ENCODE measurements at places on chromosomes 5 and 9.

DNA sequence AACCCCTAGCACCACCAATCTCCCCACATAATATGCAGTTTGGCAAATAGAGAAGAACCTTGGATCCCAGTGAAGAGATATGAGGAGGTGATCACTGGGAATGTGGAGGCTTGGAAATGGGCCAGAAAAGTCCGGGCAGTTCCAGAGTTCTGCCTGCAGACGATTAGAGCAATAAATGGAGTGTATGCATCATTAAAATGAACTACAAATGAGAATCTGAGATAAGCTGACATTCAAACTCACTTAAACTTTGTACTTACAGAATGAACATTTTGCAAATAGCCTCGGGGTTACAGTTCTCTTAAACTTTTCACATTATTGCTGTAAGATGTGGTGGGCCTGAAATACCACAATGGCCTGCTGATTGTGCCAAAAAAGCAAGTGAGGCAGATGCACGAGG, 23.0 kb upstream of the LHFPL2 start:
- no peak for DNase-seq

DNA sequence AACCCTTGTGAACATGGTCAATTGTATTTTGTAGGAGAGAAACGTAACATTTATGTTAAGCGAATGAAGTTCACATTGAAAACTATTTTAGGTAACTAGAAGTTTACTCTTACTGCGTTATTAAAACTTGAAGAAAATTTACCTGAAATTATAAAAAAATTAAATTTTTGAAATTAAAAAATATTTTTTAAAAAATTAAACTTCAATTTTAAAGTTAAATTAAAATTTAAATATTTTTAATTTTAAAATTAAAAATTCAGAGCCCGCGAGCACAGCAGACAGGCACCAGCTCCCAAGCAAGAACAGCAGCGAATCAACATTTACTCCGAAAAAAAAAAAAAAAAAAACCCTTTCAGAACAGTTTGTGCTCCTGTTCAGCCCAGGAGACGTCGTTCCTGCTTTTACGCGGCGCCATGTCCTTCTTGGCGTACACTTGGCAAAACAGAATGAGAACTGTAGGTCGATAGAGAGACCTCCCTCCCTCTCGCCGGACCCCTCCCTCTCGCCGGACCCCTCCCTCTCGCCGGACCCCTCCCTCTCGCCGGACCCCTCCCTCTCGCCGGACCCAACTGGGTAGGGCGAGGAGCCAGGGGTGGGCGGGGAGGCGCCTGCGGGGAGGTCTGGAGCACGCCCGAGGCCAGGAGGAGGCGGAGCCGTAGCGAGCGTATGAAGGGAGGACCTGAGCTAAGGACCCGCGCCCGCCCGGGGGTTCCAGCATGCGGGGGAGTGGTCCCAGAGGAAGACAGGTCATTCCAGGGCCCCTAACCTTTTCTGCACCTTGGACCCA, 235.8 kb downstream of the ROR2 start:
- DNase-seq = peak; percentile 44

DNA sequence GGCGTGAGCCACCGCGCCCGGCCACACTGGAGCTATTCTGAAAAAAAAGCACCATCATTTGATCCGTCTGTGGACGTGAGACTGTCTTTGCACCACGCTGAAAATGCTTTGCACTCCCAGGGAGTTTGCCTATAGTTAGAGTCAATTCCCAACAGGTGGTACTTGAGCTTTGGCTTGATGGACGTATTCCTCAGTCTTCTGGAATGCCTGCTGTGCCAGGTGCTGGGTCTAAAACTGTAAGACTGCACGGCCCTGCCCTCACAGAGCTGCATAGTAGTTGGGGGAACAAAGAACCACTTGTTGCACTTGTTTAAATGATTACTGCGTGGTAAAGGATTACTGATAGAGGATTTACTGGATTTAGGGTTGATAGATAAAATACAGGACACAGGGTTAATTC, 3.4 kb upstream of the CCNO start:
- no peak for DNase-seq

DNA sequence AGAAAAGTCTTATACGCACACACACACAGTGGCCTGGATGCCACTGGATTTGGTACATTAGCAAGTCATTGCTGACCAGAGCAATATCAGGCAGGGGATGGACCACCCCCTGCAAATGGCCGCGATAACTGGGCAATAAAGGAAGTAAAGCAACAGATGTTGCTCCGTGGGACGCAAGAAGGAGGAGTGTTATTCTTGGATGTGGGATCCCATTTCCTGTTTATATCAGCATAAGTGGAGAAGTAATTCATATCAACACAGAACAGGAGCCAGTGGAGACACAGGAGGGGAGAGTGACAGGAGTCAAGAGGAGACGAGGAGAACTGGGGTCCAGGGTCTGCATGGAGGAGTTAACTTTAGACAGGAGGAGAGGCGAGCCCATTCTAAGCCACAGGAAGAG, 18.4 kb downstream of the RUFY1 start:
- DNase-seq = no peak

GRCh38 chr9:75866273-75866871, 24.1 kb upstream of the PCSK5 start:
- DNase-seq = peak; percentile 65

DNA sequence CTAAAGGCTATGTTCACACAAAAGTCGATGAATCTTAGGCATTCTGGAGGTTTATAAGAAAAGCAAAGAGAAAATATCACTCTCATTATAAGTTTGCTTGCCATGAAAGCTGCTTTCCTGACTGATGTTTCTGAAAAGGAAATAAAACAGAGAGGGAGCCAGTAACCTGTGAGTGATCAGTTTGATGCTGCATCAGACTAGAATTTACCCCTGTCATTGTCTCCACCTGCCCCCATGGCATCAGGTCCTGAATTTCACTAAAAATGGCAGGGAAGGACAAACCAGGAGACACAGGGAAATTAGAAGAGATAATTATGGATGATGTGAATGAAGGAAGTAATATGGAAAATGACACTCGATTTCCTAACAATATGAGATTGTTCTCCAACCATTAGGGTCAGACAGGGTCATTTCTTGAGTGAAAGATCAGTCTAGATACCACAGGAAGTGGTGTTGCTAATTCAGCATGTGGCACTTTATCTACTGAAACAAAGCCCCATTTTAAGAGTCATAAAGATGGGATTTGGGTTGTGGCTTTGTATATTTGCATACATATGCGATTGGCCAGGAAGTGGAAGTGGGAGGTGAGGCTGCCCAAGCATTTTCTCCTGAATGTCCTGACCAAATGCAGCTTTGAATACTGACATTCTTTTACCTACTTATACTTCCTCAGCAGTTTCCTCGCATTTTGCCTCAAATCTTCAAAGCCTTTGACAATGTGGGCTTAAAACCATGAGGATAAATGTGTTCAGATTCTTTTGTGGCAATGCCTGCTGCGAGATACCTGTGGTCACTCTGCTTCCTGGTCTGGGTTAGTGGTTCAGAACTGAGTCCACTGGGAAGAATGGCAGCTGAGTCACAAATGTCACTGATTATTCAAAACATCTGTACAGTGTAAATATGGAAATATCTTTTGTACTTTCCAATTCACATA, 29.7 kb downstream of the MEGF10 start:
- peak; percentile 94 for DNase-seq

DNA sequence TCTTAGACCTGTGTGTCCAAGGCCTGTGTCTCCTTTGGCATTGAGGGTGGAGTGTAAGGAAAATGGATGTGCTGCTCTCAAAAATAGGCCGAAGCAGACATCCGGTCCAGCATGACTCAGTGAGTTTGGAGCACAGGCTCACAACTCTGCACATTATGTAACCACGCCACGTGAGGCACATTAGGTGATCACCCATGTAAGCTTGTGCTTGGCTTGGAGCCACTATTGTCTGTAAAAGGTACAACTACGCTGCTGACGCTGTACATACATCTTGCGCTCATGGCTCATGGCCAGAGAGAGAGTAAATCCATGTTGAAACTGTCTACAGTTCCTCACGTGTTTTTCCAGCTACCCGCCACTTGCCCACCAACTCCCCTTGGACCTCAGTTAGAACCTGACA, 177.5 kb downstream of the PDE4D start:
- no peak for DNase-seq

GRCh38 chr5:102801371-102801770, 46.3 kb downstream of the PAM start:
- no peak for DNase-seq

DNA sequence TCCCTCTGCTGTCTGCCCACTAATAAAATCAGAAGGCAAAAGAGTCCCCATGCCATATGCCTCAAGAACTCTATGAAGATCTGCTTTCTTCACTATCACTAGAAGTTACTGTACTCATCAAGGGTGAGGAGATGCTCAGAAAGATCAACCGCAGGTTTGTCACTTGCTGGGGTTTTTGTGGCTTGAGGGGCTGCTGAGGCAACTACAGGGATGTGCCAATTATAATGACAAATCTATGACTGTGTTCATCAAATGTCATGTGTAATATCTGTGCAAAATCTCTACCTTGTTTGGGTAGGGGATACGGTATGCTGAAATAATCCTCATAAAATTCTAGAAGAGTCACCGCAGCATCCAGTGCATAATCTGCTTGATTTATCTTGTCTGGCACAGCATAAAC, 13.0 kb downstream of the ERAP1 start:
- no peak for DNase-seq

DNA sequence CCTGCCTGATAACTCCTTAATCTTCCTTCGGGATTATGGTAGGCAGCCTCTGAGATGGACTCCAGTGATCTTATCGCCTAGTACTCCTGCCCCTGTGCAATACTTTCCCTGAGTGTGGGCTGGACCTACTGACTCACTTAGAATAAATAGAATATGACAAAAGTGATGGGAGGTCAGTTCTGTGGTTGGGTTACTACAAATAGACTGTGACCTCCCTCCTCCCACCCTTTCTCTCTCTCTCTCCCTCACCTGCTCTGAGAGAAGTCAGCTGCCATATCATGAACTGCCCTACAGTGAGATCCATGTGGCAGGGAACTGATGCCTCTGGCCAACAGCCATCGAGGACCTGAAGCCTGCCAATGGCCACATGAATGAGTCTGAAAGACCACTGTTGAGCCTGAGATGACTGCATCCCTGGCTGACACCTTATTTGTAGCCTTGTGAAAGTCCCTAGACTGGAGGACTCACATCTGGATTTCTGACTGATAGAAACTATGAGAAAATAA, 31.7 kb downstream of the NRG2 start:
- peak; percentile 75 for DNase-seq

Data from MM.1S (cell line).